ENCODE measurements at places on chromosomes 5 and 9. TPM values are rescaled to one million over a fixed set of nuclear protein-coding genes. Genes with fewer than 3 reads are reported as not detected.

DNA sequence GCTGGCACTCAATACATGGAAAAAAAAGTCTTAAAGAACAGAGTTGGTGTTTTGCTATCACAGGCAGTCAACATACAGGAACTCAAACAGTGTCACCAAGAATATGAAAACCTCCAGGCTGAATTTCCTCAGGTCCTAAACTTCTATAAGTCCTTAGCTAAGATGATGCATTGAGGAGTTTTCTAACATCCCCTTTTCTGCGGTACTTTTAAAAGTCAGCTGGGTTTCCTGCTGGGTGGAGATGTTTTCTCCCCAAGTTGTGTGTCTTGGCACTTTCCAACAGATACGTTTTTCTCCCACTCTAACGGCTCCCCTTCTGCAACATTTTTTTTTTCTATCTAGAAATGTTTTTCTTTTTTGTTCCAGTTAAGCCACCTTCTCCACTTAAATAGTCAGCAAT, 244.8 kb upstream of the HAPLN1 start:
- no peak for DNase-seq

GRCh38 chr5:72463449-72464052, 43.7 kb downstream of the ZNF366 start:
- DNase-seq, result no peak

GRCh38 chr9:112315331-112316257, 17.8 kb downstream of the PTBP3 start:
- DNase-seq, result no peak

DMRT3 gene
- not detected for total RNA-seq

SPATA31E1 gene
- total RNA-seq, result not detected

SLC23A1 gene
- total RNA-seq, result 35.5 TPM
